ENCODE measurements at places on chromosomes 4 and X. TPM values are rescaled to one million over a fixed set of nuclear protein-coding genes. Genes with fewer than 3 reads are reported as not detected.

DNA sequence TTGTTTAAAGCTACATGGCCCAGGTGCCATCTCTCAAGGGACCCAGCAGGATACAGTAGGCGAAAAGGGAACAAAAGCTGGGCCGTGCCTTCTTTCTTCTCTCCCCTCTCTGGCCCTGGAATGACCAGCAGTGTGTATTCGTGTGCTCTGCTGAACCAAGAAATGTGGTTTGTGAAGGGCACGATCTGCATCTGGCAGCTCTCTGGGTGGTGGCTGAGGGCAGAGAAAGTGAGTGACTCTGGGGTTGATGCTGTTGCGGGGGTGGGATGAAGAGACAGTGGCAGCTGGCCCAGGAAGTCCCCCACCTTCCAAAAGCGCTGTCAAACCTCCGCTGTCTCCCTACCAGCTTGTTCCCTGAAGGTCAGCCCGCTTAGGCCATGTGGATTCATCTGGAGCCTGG, 88.3 kb downstream of the CLDN34 start:
- peaks cover 44% of the 10 kb centered on the region for H3K4me1 ChIP-seq
- no peak for DNase-seq
- no peak overlapping the region for H3K4me3 ChIP-seq
- H3K27ac ChIP-seq: no peak overlapping the region
- peaks cover 4% of the 10 kb centered on the region for H3K36me3 ChIP-seq

Gene CYLC1
- total RNA-seq: not detected

DNA sequence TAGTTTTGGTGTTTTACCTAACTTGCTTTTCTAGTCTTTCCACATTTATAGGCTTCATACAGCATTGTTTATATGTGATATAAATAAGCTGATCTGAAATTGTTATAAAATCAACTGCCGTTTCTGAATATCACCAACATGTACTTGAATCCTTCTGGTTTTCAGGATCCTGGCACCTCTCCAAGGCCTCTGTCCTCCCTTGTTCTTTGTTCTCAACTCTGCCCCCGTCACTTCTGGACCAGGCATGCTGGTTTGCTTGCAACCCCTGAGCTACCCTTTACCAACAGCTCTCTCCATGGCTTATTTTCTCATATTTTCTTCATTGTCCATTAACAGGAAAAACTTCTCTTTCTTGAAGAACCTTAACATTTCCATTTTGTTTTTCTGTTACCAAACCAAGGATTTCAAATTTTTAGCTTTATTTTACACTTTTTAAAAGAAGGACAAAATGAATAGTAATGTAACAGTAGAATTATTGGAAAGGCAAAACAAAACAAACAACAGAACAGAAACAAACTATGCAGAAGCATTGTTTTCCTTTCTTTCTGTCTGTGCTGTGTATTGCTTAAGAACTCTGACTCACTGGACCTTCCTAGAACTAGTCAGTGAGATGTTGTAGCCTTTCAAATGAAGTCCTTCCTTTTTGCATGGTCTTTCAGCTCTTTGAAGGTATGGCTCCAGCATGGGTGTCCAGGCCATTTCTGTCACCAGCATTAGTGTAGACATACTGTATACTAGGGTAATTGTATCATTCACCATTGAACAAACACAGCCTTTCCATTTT, 44.8 kb downstream of the BANK1 start:
- no peak overlapping the region for H3K4me3 ChIP-seq
- H3K27ac ChIP-seq: no peak overlapping the region
- no peaks in the 10 kb centered on the region for H3K36me3 ChIP-seq
- H3K27me3 ChIP-seq: peaks cover 3% of the 10 kb centered on the region

GRCh38 chrX:9586992-9587392, 122.1 kb downstream of the TBL1X start:
- peaks cover 37% of the 10 kb centered on the region for H3K4me1 ChIP-seq
- H3K27me3 ChIP-seq: no peaks in the 10 kb centered on the region
- H3K27ac ChIP-seq: no peak overlapping the region
- no peak for DNase-seq
- H3K36me3 ChIP-seq: peaks cover 11% of the 10 kb centered on the region

Gene RENBP
- total RNA-seq: 18.2 TPM

DNA sequence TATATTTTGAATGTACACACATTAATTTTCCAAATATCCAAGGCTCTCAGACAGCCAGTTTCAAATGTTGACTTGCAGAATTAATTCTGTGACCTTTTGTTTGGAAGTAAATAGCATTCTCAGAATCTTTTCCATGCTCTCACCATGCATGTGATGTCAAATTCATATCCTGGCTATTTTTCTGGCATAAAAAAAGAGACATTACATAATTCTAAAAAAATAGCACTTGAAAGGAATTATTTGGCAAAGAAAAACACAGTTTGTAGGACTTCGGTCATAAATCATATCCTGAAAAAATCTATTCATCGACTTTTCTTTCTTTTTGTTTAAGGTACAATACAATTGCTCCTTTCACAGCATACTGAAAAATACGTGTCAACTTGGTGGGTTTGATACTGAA, 111.2 kb downstream of the GLRA3 start:
- H3K4me3 ChIP-seq: no peak overlapping the region
- no peak overlapping the region for H3K27ac ChIP-seq
- no peak for DNase-seq
- H3K4me1 ChIP-seq: no peaks in the 10 kb centered on the region
- no peaks in the 10 kb centered on the region for H3K36me3 ChIP-seq

GRCh38 chr4:99817309-99817890, 773 bp downstream of the DAPP1 start:
- no peak for DNase-seq
- peaks cover 71% of the 10 kb centered on the region for H3K4me1 ChIP-seq
- H3K4me3 ChIP-seq: peak overlapping the region; percentile 85
- peak overlapping the region; percentile 96 for H3K27ac ChIP-seq
- no peaks in the 10 kb centered on the region for H3K36me3 ChIP-seq

DNA sequence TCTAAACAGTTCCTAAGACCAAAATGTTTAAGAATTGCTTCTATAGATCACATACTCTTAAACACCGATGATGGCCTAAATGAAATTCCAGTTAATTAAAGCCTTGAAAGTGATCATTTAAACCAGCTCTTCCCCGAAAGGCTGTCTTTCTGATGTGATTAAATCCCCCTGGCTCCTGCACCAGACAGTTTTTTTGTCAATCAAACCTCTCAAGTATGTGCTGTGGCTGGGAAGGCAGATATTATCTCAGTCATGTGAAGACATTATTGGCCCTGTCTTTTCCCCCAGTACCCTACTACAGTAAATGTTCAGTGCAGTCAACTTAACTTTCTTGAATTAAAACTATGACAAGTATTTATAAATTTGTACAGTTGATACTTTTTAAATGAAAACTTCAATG, 121.0 kb upstream of the MYOZ2 start:
- DNase-seq: no peak
- no peak overlapping the region for H3K4me3 ChIP-seq
- H3K27ac ChIP-seq: no peak overlapping the region

- H3K4me3 ChIP-seq: no peak overlapping the region
- H3K27ac ChIP-seq: no peak overlapping the region
- H3K36me3 ChIP-seq: no peaks in the 10 kb centered on the region
These were observed 298.1 kb upstream of the SLC7A11 start for GRCh38 chr4:138540056-138540800.

GRCh38 chr4:163941221-163941905, 446.9 kb downstream of the TMA16 start:
- H3K27me3 ChIP-seq: no peaks in the 10 kb centered on the region
- no peak for DNase-seq
- H3K4me3 ChIP-seq: no peak overlapping the region

Gene PGAM4
- total RNA-seq: not detected

- H3K27me3 ChIP-seq: no peaks in the 10 kb centered on the region
- H3K36me3 ChIP-seq: no peaks in the 10 kb centered on the region
These were observed 2.9 kb upstream of the CYBB start for GRCh38 chrX:37776987-37777325.

DNA sequence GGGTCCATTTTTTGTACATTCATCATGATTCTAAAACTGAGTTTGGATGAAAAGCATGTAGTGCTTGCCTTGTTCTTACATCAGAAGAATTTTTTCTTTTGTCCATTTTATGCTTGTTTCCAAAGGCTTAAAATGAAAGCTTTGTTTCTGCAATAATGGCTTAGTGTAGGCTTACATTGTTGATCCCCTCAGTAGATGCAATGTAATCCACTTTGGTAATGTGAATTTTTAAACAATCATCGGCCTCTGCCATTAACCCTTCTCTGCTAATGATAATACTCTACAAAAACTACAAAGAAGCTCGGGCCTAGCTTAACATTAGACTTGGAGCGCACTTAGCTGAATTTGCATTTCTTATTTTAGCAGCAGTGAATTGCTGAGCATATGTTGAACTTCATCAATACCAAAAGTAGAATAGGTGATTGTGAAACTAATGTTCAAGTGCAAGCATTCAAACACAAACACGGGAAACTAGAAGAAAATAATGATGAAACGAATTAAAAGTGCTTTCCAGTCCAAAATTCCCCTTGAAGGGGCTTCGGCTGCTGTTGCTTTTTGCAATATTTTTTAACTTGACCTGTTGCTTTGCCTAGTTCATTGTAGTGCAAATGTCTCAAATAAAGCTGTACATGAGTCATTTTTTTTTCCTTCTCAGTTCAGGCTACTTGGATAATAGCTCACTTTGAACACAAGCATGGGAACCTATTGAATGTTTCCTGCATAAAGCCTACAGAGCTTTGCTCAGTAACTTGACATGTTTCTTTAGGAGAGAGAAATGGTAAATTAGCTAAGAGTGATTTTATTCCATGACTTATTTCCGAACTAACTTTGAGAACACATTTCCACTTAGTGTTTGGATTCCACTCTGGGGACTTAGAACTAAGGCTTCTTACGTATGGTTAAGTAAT, 66.5 kb downstream of the SLIT2 start:
- H3K27me3 ChIP-seq: no peaks in the 10 kb centered on the region
- H3K36me3 ChIP-seq: no peaks in the 10 kb centered on the region
- H3K4me3 ChIP-seq: no peak overlapping the region
- no peak overlapping the region for H3K27ac ChIP-seq
- DNase-seq: no peak
- no peaks in the 10 kb centered on the region for H3K4me1 ChIP-seq

- no peaks in the 10 kb centered on the region for H3K36me3 ChIP-seq
- no peak overlapping the region for H3K4me3 ChIP-seq
These were observed 11.6 kb downstream of the CXCL13 start for GRCh38 chr4:77617203-77617602.

DNA sequence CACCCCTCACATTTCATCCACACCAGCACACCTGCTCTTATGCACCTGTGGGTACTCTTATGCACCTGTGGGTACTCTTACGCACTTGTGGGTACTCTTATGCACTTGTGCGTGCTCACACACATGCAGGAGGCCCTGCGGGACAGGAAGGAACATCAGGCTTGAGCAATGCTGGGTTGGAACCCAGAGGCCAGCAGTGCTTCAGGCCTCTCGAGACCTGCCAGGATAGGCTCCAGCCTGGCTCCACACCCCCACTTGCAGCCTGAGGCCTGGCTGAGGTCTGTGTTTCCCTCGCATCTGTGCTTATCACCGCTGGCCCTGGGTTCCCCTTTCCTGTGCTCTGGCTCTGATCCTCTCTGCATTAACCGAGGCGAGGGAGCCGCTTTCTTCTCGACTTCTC, 34.7 kb downstream of the SORCS2 start:
- H3K4me1 ChIP-seq: no peaks in the 10 kb centered on the region
- peaks cover 7% of the 10 kb centered on the region for H3K27me3 ChIP-seq
- no peaks in the 10 kb centered on the region for H3K36me3 ChIP-seq
- no peak overlapping the region for H3K27ac ChIP-seq

Gene NOX1
- total RNA-seq: not detected

Gene AR
- not detected for total RNA-seq

GRCh38 chr4:55178226-55179005, 53.0 kb upstream of the KDR start:
- no peak overlapping the region for H3K4me3 ChIP-seq
- peaks cover 2% of the 10 kb centered on the region for H3K27me3 ChIP-seq
- no peaks in the 10 kb centered on the region for H3K36me3 ChIP-seq
- peaks cover 5% of the 10 kb centered on the region for H3K4me1 ChIP-seq

Gene KDR
- not detected for total RNA-seq

GRCh38 chr4:147755561-147756295, 23.8 kb downstream of the ARHGAP10 start:
- H3K27ac ChIP-seq: no peak overlapping the region
- no peaks in the 10 kb centered on the region for H3K36me3 ChIP-seq
- H3K27me3 ChIP-seq: no peaks in the 10 kb centered on the region
- DNase-seq: no peak

GRCh38 chr4:108559068-108559793, 61.1 kb upstream of the RPL34 start:
- no peak overlapping the region for H3K27ac ChIP-seq
- no peak for DNase-seq
- H3K27me3 ChIP-seq: no peaks in the 10 kb centered on the region
- peaks cover 15% of the 10 kb centered on the region for H3K4me1 ChIP-seq

DNA sequence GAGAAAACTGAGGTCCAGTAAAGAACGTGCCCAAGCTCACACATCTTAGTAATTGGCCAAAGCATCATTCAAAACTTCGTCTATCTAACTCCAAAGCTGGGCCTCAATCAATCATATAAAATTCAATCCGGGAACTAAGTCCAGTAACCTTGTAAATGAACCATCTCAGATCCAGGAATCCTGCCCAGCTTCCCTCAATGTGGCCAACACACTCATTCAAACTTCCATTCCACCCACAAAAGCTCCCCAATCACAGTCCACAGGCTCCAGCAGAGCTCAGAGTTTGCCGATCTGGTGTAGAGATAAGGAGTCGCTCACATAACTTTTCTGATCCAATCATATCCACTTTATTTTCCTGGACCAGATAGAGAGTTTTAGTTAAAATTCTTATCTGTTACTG, 144.8 kb downstream of the SPATA18 start:
- no peaks in the 10 kb centered on the region for H3K4me1 ChIP-seq
- no peak for DNase-seq
- H3K4me3 ChIP-seq: no peak overlapping the region
- no peaks in the 10 kb centered on the region for H3K36me3 ChIP-seq
- H3K27me3 ChIP-seq: peaks cover 10% of the 10 kb centered on the region

Gene EVC
- 0.05 TPM for total RNA-seq

Gene SMIM43
- total RNA-seq: not detected

DNA sequence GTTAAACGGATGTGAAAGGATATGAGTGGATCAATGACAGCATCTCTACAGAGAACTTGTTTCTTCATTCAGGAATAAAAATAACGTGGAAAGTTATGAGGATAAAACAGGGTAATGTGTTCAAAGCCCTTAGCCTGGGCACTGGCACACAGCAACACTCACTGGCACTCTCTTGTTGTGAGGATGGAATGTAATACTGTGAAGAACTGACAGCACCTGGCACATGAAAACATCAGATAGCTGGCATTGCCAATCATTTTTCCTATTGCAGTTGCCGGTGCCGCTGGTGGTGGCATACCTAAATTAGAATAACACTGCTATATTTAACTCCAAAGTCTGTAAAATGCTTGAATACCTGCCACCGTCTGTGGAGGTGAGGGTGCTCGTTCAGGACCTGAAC, 1061.2 kb downstream of the DMD start:
- no peak overlapping the region for H3K27ac ChIP-seq
- H3K4me3 ChIP-seq: no peak overlapping the region
- no peaks in the 10 kb centered on the region for H3K36me3 ChIP-seq
- no peak for DNase-seq
- no peaks in the 10 kb centered on the region for H3K4me1 ChIP-seq
- H3K27me3 ChIP-seq: no peaks in the 10 kb centered on the region

All from naive thymus-derived CD8-positive, alpha-beta T cell (primary cell).